ENCODE measurements at places on chromosomes 2 and 18. TPM values are rescaled to one million over a fixed set of nuclear protein-coding genes. Genes with fewer than 3 reads are reported as not detected.
A peak's percentile ranks its signal among the peaks of the same experiment; 100 is the strongest.

DNA sequence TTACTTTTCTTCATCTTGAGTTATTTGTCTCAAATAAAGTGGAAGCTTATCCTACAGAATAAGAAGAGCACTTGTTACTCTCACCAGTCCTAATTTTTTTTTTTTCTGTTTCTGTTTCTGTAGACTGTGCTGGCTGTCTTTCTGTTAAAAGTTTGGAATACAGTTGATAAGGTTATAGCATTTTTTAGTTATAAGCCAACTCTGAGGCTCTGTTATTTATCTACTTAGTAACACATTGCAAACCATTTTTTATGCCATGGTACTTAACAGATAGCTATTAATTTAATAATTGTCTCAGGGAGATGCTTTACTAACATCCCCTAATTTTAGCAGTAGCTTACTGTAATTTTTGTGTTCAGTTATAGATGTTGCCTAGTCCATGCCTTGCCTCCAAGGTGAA lies 37.9 kb downstream of the CREB1 start:
- DNase-seq = no peak

- DNase-seq = no peak
These were observed 151.6 kb downstream of the CAPN13 start for GRCh38 chr2:30655660-30656059.

Gene CSRNP3
- 0.58 TPM for total RNA-seq

Gene CAPN13
- 93.3 TPM for total RNA-seq

DNA sequence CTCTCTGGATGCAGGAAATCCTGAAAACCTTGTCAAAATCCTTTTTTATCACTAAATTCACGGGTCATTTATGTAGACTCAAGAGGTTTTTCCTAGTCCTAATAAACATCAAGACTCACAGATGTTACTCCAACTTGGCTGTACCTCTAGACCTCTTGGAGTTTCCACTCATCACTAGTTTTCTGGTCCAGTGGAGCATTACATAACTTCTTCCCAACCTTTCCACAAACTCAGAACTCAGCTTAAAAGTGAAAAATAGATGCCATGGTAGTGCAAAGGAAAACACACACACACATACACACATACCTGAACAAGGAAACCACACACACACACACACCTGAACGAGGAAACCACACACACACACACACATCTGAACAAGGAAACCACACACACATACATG lies 807.2 kb downstream of the LRP1B start:
- no peak for DNase-seq

GRCh38 chr2:118061135-118061955 lies 26.9 kb upstream of the INSIG2 start:
- DNase-seq = peak; percentile 35

All from stomach (tissue), 19 donors.